ENCODE measurements at places on chromosomes 1 and 21. TPM values are rescaled to one million over a fixed set of nuclear protein-coding genes. Genes with fewer than 3 reads are reported as not detected.
A peak's percentile ranks its signal among the peaks of the same experiment; 100 is the strongest.

Gene CDC73
- 26.3 TPM for total RNA-seq

- DNase-seq = peak; percentile 27
Observed at GRCh38 chr1:3410142-3410925, 44.1 kb upstream of the ARHGEF16 start.

Gene CHAF1B
- total RNA-seq = 16.6 TPM

DNA sequence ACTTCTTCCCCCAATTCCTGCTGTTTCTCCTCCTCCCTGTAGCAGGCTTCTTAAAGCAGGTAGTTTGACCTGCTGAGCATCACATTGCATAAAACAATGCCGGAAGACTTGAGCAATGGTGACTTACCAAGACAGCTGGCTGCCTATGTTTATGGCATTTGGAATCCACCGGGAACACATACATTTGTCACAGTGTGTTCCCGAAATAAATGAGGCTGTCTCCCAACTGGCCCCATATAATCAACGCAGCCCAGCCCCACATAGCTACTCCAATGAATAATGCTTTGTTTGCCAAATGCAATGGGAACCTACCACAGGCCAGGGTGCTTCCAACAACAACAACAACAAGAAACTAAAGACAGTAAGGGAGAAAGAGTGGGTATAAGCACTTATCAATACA lies 186.1 kb upstream of the MAP1LC3C start:
- no peak for DNase-seq

DNA sequence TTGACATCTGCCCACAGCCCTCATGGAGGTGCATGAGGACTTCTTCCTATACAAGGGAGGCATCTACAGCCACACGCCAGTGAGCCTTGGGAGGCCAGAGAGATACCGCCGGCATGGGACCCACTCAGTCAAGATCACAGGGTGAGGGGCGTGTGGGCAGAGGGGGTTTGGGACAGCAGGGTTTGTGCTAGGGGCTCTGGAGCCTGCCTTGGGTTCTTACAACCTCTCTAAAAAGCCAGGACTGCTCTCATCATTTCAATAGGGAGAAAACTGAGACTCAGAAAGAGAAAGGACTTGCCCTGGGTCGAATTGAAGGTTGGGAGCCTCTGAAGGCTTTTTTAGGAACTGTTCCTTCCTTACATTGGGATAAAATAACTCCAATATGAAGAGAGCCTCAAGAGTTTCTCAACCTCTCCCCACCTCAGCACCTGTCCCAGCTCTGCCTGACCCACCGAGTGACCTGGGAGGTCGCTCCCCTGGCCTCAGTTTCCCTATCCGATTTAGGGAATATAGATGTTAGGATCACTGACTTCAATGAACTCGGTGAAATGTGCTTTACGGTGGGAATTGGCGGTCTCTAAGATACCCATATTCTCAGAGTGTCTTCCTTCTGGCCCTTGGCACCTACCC lies 9.5 kb downstream of the TINAGL1 start:
- no peak for DNase-seq

DNA sequence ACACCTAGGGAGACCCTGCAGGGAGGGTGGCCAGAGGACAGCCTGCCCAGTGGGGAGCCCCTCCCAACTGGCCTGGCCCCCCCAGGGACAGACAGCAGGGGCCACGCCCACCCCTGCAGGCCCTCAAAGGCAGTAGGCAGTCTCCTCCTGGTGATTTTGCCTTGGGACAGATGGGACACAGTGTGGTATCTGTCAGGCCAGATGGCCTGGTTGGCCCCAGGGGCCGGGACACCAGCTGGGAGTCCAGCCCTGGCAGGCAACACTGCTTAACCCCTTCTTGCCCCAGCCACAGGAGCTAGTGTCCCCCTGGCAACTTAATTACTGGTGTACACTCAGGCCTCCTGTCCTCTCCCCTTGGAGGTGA lies 17.8 kb downstream of the IFFO2 start:
- DNase-seq = no peak

DNA sequence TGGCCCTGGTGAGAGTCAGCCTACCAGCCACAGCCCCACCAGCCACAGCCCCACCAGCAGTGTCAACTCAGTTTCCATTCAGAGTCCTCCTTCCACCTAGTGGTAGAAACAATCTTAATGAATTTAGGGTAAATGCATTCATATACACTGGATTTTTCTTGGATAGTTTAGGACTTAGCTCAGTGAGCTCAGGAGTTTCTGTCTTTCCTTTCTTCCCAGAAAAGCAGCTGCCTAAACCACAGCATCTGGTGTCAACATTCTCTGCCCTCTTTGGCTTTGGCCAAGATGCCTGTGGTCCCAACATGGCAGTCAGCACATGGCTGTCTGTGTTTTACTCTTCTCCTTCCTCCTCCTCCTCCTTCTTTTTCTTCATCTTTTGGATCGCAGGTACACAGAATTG lies 94.0 kb downstream of the CLIC6 start:
- DNase-seq = no peak

DNA sequence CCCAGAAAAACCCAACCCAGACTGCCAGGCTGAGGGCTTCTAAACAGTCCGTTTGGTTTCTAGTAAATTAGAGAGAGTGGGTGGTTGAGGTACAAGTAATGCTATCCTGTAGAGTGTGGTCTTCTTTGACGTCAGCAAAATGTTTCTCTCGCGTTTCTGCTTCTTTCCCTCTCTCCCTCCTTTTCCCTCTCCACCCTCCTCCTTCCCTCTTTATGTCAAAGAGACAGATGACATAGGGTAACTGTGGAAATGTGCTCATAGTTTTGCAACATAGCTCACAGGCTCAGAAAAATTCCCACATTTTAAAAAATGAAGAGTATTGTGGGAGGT lies 158.3 kb downstream of the TOMM20 start:
- DNase-seq = no peak

- no peak for DNase-seq
Observed at GRCh38 chr1:116232989-116233514, 121.9 kb downstream of the MAB21L3 start.

GRCh38 chr1:202644219-202645096 lies 65.8 kb downstream of the SYT2 start:
- no peak for DNase-seq

DNA sequence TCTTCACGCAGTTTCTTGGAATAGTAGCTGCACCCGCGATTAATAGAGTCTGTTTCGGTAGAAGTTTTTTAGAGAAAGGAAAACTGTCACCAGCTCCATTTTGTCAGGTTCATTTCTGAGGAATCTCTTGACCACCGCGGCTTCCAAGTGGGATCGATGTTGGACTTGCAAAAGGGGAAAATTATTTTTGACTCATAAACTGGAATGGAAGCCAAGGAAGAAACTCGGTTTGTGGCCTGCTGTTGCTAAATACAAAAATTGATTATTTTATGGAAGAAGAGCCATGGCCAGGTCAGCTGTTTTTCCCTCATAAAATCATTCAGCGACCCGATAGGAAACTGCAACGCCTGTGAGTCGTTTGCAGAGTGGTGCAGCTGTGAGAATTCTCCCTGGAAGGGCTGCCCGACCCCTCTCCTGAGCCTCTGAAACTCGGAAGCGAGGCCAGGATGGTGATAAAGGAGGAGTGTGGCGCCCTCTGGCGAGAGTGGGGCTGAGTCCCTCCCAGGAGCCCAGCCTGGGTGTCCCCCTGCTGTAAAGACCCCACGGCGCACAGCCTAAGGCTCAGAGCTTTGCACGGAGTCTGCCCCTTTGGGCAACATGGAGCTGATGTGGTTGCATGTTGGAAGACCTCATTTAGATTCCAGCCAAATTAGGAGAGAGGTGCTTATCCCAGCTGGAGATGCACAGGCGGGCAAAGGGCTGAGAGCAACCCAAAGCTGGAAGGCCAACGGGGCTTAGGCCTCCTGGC lies 83.6 kb upstream of the SLC25A33 start:
- DNase-seq = peak; percentile 65

GRCh38 chr1:18945401-18945849 lies 11.1 kb downstream of the IFFO2 start:
- DNase-seq = no peak

- DNase-seq = no peak
Observed at GRCh38 chr1:81869307-81869706, 68.6 kb downstream of the ADGRL2 start.

DNA sequence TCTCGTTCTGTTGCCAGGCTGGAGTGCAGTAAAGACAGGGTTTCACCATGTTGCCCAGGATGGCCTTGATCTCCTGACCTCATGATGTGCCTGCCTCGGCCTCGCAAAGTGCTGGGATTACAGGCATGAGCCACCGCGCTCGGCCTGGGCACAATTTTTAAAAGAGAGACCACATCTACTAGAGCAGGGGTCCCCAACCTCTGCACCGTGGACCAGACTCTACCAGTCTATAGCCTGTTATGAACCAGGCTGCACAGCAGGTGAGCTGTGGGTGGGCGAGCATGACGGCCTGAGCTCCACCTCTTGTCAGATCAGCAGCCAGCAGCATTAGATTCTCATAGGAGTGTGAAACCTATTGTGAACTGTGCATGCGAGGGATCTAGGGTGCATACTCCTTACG lies 20.8 kb downstream of the TNNT2 start:
- DNase-seq = no peak

Gene ANGPTL3
- not detected for total RNA-seq

GRCh38 chr1:3052501-3052900 lies 16.5 kb upstream of the PRDM16 start:
- DNase-seq = no peak

- no peak for DNase-seq
Observed at GRCh38 chr1:153520818-153521476, 14.8 kb downstream of the S100A6 start.

- peak; percentile 65 for DNase-seq
Observed at GRCh38 chr1:214581785-214582184, 21.2 kb upstream of the CENPF start.

DNA sequence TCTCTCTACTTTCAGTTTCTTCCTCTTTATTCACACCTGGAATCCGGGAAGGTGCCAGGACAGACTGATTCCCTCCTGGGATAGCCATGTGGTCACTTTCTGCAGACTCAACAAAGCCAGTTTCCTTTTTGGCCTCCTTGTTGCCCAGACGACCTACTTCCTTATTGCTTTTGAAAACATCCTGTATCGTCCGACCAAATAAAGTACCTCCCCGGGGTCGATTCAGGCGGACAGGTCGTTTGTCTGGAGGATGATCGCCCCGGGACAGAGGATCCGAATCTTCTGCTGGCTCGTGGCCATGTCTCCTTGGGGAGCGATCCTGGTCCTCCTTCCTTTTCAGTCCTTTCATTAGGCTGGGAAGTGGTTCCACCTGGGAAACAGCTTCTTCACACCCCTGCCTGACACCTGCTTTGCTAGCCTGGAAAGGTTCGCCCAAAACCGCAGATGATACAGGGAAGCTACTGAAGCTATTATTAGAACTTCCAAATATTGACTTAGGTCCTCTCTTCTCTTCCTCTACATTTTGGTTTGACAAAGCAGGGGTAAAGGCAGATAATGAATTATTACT lies 1.2 kb downstream of the MCM3AP start:
- no peak for DNase-seq

GRCh38 chr1:108055387-108055786 lies 90.4 kb upstream of the VAV3 start:
- no peak for DNase-seq

DNA sequence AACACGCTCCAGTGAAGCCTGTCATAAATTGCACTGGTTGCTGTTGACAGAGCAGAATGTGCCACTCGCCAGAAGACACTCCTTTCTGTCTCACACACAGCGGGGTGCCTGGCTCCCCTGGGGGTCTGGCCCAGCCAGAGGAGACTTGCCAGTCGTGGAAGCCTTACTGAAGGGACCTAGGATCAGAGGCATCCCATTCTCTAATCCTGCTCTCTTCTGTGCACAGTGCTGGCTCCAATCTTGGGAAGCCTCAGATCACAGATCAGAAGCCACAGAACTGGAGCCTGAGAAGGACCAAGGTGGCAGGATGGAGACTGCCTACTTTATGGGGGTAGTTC lies 1.4 kb downstream of the SLC9A1 start:
- DNase-seq = no peak

Gene GRHL3
- not detected for total RNA-seq

Gene FNDC7
- not detected for total RNA-seq

DNA sequence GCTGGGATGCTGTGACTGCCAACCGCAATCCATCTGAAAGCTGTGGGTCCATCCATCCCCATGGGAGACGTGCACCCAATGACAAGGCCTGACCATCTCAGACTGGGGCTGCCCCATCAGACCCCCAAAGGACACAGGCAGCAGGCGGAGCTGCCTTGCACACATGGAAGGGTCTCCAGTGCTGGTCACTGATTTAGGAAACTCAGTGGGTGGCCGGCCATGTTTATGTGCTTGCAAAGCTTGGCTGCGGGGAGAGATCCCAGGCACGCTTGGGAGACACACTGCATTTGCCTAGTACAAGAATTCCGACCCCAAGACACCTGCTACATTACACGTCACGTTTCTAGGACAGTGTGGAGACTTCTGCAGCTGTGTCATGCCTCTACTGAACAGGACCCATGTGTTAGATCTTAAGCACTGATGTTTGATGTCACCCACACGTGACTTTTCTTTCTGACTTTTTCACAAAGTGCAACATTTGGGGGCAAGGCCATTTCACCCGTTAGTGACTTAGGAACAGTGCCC lies 181.4 kb downstream of the CLIC6 start:
- no peak for DNase-seq

Gene UBXN10
- not detected for total RNA-seq

DNA sequence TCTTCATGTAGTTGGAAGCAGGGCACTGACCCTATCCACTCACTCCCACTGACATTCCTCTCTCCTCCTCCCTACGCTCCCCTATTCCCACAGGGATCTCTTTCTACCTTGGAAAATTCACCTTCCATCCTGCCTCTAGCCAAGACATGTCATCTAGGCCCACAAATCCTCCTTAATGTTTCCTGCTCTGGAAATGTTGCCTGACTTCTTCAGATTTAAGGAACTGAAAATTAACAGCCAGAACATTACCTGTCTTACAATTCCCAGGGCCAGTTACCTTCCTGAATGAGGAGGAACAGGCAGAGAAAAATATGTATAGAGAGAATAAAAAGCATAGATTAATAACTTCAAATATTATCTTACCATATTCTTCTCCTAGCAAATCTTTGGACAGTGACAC lies 147.3 kb downstream of the MRPL39 start:
- DNase-seq = no peak

DNA sequence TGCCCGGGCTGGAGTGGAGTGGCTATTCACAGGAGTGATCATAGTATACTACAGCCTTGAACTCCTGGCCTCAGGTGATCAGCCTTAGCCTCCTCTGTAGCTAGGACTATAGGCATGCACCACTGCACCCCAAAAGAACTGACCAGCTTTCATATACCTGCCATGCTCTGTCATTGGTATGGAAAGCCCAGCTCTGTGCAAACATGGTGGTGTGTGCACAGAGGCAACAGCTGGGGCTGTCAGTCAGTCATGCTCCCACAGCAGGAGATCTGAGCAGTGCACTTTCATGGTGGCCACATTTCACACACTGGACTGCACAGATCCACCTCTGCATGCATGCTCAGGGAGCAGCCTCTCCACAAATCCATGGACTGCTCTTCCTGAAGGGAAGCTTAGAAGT lies 8.8 kb upstream of the JAK1 start:
- no peak for DNase-seq

- DNase-seq = no peak
Observed at GRCh38 chr1:161226320-161226711, 456 bp downstream of the TOMM40L start.

DNA sequence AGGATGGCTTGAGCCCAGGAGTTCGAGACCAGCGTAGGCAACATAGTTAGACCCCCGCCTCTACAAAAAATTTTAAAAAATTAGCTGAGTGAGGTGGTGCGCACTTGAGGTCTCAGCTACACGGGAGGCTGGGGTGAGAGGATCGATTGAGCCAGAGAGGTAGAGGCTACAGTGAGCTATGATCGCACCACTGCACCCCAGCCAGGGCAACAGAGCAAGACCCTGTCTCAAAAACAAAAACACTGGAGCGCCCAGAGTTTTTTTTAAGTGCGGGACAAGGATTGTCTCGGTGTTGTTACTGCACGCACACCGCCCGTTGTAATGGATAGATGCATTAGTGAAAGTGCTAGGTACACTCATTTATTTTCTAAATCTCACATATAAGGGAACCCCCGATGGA lies 37.1 kb downstream of the PIK3CD start:
- DNase-seq = no peak

Data from SJSA1 (cell line).